NCI-H187 (cell line): ENCODE measurements at places on chromosomes 13 and 19.

GRCh38 chr19:36051637-36052036, 2.4 kb downstream of the THAP8 start:
- DNase-seq: no peak

DNA sequence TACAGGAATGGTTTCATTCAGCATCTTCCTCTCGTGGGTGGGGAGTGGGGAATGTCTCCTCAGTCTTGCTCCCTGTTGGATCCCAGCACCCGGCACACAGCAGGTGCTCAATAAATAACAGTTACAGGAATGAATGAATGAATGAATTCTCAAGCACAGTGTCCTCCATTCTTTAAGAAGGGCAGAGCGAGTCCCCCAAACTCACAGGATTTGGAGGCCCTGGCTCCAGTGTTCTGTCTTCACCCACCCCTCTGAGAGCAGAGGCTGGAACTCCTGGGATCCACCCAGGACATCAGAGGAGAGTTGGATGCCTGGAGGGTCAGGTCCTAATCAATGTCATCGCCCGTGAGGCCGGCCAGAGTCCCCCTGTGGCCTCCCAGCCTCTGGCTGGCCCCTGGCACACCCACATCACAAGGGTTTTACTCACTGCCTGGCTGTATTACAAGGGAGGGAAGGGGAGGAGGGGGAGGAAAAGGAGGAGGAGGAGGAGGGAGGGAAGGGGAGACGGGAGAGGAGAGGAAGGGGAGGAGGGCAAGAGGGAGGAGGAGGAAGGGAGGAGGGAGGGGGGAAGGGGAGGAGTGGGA, 8.7 kb upstream of the CREB3L3 start:
- no peak for DNase-seq

DNA sequence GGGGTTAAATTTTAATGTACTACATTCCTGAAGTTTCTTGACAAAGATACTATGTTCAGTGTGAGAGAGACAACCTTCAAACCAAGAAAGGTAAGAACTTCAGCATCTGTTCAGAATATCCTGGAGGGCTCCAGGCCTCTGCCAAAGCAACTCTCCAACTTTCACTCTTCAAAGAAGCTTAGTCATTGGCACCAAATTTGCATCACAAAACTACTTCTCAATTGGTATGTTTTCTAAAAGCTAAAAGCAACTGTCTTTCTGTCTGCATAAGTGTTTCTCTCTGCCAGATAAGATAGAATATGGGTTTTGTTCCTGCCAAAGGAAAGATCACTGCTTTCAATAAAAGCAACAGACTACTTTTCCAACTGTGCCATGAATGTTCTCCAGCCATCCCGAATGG, 187.4 kb downstream of the SUCLA2 start:
- DNase-seq: no peak

DNA sequence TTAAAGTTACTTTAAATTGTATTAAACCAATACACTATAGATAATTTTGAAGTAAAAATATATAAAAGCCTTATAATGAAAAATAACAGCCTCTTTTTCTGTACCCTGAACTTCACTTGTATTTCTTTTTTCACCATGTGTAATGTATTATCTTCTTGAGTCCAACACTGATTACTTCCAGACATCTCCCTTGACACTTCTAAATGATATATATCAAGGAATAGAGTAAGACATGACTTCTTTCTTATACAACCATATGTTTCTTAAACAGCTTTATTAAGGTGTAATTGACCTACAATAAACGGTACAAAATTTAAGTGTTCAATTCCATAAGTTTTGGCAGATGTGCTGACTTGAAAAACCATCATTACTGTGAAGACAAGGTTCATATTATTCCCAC, 531.9 kb downstream of the OLFM4 start:
- no peak for DNase-seq

DNA sequence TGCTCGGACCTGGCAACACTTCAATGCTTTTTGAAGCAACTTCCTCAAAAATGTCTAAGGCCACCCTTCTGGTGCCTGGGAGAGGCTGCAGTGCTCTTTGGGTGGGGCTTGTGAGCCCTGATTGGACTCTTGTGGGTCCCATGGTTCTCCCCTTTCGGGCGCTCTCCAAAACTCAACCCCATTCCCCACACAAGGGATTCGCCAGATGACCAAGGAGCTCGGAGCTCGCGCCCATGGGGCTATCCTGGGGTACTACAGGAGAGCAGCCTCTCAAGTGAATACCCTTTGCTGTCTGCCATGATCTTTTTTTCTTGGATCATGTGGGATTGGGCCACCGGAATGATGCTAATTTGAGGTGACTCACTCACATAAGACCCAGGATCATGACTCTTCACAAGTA, 29.7 kb upstream of the KL start:
- DNase-seq: no peak

DNA sequence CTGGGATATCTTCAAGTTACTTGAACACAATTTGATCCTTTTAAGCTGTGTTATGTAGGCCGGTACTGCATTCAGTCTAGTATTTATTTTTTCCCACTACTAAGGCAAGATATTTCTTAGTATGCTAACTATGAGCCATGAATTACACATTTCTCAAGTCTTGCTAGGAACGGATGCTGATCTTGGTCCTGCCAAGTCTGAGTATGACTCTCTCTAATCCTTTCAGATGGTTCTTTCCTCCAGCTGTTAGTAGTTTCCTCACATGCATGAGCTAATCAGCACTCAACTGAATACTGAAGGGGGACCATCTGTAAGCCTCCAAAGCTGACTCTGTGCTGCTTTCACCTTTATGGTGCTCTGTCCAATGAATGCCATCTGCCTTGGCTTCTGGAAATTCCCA, 460.3 kb downstream of the KCTD12 start:
- no peak for DNase-seq

GRCh38 chr13:54185101-54185500, 1156.5 kb downstream of the OLFM4 start:
- DNase-seq: no peak

DNA sequence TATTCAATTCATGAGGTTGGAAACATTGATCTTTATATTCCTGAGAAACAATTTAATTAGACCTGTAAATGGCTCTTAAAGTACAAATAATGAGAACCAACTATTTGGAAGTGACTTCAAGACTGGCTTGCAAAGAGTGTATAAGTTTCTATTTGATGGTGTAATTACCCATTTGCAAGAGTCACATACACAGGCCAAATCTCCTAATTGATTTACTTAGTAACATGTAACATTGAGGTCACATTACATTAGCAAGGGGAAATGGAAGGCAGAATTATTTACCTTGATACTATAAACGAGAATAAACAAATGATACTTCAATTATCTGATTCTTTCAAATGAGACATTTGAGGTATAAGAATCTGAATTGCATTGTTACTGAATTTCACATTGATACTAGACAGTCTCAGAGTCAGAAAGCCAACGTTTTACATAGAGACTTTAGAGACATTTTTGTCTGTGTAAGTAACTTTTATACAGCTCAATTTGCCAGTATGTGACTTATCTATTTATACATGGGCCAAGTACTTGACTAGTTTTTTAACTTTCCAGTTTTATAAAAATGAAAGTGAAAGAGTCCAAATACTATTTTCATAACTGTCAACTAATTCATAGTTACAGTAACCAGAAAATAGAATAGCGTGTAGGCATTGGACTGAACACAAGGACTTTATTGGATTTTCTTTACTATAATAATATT, 95.6 kb upstream of the RFC3 start:
- DNase-seq: no peak

DNA sequence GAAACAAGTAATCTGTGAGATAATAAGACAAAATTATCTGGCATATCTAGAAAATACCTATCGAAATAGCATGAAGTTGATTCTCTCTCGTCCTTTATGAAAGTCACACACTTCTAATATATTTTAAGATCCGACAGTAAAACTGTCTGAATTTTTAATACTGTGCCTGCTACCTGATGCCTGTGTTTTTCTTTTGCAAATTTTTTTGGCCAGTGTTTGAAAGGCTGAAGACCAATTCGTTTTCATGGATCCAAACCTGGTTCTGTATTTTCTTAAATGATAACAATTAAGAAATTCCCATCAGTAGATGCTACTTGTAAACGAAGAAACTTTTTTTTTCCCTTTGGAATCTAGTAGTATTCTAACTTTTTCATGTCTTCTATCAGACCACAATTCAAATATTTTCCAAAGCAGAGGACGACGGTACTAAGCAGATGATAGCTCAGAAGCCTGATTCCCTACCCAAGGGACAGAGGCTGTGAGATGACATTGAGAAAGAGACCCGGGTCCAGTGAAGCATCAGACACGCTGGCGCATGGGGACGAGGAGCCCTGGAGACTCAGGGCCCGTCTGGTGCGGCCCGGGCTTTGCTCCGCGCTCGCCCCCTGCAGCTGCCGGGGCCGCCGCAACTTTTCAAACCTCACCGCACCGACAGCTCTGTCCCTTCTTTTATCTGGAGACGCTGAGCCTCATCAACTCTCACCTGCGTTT, 49.5 kb upstream of the PABPC3 start:
- DNase-seq: no peak

DNA sequence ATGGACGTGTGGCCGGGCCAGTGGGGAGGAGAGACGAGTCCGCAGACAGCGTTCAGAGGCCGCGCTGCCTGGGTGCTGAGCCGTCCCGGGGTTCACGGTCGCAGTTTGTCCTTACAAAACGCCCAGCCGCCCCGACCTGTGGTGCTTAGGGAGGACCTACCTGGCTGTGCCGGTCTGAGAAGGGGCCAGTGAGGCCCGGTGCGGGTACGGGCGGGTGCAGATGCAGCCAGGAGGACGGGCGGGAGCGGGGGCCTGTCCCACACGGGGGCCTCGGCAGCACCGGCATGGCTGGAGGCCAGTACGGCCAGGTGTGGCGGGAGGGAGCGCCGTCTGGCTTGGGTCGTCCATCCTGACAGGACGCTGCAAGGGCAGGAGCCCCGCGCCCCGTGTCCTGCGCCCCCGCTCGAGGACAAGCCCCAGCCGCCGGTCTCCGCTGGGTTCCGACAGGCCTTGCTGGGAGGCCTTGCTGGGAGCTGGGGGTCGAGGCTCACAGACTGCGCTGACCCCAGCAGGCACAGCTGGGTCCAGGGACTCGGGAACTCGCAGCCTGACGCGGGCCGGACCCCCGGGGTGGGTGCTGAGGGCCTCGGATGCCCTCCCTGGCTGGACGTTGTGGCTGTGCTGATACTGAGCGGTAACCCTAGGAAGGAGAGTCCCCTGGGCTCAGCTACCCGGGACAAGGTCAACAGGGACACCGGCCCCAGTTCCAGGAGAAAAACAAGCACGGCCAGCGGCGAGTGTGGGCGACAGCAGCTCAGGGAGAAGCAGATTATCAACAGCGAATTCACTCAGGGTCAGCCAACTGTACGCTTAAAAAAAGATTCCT, 5.3 kb upstream of the PROZ start:
- no peak for DNase-seq

DNA sequence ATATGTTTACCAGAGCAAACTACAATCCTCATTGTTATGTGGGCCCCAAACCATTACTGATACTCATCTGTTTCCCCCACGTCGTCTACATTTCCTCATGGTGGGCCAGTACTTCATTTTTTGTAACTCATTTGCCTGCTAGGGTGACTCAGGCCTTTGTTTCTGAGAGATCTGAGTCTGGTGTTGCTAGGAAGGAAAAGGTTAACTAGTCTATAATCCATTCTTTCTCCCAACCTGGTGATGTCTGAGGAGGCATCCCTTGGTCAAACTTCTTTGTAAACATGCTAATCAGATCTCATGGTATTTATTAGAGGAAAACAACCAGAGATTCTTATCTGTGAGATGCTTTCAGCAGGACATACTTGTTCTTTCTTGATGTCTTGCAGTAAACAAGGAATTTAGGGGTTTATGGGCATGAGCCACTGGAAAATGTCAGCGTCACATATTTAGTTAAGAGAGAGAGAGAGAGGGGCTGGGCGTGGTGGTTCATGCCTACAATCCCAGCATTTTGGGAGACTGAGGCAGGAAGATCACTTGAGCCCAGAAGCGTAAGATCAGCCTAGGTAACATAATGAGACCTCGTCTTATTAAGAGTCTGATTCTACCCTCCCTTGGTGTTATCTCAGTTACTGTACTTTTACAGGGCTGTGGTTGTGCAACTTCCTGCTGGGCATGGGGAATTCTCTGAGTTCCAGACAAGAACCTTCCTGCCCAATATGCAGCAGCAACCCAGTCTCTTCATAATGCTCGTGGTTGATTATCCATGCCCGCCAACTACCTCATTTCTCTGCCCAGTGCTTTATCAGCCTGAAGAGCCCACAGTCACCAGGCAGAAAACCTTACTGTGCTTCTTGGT, 9.7 kb upstream of the DPRX start:
- no peak for DNase-seq

- no peak for DNase-seq
Observed at GRCh38 chr19:38640368-38640767, 7.1 kb upstream of the ACTN4 start.

DNA sequence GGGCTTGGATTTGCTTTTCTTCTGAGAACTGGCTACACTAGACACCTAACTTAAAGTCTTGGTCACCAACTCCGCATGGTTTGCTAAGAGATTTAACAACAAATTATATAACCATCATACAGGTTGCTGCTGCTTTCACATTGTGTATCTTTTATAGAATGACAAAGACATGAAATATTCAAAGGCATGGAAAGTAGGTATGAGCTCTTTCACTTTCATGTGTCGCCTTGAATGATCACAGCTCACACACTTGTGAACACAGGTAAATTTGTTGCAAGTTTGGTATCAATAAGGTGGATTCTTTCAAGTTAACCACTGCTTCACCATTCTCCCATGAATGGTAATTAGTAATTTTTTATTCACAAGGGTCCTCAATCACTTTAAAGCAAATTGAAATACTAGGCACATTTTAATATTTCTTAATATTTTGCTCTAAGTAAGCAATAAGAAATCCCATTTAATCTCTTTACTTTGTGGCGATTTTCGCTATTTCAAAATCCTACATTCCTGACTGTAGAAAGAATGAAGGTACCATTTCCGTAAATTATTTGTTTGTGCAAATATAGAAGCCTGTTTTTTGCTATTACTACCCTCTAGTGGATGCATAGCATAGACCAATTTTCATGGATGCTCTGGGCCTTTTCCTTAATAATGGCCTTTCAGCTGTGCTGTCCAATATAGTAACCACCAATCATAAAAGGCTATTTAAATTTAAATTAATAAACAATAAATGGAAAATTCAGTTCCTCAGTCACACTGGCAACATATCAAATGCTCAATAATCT, 45.5 kb upstream of the FREM2 start:
- no peak for DNase-seq

DNA sequence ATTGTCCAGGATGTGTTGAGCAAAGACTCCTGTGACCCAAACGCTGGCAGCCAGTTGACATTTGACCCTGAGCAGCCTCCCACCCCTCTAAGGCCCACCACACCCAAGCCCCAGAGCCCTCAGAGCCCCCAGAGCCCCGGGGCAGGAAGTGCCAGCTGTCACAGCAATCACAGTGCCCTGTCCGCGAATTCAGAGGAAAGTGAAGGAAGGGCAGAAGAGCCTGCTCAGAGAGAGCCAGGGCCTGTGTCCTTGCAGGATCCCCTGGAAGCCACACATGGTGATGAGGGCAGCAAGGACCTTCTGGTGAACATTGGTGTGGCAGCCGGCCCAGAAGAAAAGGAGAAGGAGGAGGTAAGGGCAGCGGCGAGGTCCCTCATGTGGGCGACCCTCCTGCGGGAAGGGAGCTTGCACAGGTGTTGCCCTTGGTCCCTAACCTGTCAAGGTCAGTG, 63.7 kb downstream of the SPATA13 start:
- no peak for DNase-seq

GRCh38 chr13:30396434-30397075, 25.7 kb upstream of the UBE2L5 start:
- no peak for DNase-seq
